Stimulated activated CD4-positive, alpha-beta T cell treated with anti-CD3 and anti-CD28 coated beads, Interleukin-4, amount 100 ng/mL, for 48 hours (primary cell): ENCODE measurements at places on chromosomes 3 and 15.

GRCh38 chr3:33751336-33751735, 33.3 kb upstream of the CLASP2 start:
- no peak for DNase-seq

- no peak for DNase-seq
These were observed 12.5 kb upstream of the C15orf61 start for GRCh38 chr15:67508407-67508806.

DNA sequence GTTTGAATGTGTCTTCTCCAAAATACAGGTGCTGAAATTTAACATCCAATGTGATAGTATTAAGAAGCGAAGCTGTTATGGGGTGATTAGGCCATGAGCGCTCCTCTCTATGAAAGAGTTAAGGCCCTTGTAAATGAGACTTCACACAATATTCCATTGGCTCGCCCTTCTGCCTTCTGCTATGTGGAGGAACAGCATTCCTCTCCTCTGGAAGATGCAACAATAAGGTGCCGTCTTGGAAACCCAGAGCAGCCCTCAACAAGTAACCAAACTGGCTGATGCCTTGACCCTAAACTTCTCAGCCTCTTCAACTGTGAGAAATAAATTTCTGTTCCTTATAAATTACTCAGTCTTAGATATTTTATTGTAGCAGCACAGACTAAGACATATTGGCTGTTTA, 874.6 kb downstream of the ROBO1 start:
- no peak for DNase-seq

DNA sequence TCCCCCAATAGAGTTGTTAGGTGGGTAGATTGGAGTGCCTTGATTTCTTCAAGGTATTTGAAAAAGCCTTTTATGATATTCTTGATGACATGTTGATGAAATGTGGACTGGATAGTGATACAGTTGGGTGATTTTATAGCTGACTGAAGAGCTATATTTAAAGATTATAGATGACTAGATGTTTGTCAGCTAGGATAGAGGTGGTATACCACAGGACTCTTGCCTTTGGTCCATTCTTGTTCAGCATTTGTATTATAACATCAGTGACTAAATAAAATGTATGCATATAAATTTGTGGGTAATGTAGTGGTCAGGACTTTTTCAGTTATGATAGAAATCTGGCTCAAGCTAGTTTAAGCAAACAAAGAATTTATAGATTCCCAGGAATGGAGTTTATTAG, 143.9 kb downstream of the ZNF609 start:
- no peak for DNase-seq

GRCh38 chr3:79661896-79662295, 105.9 kb downstream of the ROBO1 start:
- no peak for DNase-seq

GRCh38 chr15:92840149-92840548, 60.0 kb upstream of the CHD2 start:
- no peak for DNase-seq

- DNase-seq: no peak
These were observed 3.3 kb upstream of the VILL start for GRCh38 chr3:37987315-37987697.

- DNase-seq: no peak
These were observed 60.5 kb upstream of the ADPGK start for GRCh38 chr15:72844067-72844466.

GRCh38 chr15:91447991-91448644, 348.1 kb downstream of the SV2B start:
- DNase-seq: no peak

GRCh38 chr15:60541481-60542299, 62.7 kb upstream of the ICE2 start:
- no peak for DNase-seq

- no peak for DNase-seq
These were observed 202.5 kb downstream of the SATB1 start for GRCh38 chr3:18222686-18223085.

DNA sequence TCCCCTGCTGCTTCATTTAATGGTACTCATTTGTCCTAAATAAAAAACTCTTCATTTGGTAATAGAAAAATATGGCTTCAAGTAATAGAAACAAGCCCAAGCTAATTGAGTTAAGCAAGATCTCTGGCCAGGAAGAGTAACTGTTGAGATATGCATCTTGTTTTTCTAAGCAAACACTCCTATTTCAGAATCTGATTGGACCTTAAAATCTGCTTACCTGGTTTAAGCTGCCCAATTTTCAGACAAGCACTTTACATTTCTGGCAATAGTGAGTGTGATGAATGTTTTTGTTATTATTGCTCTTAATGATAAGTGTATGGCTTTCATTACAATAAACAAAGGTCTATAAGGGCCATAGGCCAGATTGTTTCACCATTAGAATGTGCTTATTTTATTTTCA, 86.2 kb downstream of the CMSS1 start:
- DNase-seq: no peak

DNA sequence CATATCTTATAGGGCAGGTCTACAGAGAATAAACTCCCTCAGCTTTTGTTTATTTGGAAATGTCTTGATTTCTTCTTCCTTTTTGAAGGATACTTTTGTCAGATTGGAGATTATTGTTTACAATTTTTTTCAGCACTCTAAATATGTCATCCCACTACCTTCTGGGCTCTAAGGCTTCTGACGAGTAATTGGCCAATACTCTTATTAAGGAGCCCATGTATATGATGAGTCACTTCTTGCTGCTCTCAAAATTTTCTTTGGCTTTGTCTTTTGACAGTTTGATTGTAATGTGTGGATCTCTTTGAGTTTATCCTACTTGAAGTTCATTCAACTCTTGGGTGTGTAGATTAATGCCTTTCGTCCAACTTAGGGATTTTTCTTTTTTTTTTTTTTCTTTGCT, 28.9 kb upstream of the CD200R1L start:
- DNase-seq: no peak

- DNase-seq: no peak
These were observed 437.8 kb downstream of the RBMS3 start for GRCh38 chr3:29718661-29719065.

DNA sequence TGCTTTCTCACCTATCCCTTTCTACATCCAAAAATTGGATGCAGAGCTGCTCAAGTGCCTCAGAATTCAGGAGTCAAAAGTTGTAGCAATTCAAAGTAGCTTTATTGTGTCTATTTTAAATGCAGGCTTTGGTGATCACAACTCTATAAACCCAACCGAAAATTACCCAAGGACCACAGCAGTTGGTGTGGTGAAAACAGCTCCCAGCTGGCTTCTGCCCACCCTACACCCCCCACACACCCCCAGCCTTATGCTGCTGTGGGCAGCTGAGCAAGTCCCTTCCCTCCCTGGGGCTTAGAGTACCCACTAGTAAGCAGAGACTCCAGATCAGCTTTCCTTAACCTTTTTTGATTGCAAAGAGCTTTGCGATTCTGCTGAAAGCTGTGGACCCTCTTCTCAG, 5.8 kb upstream of the HES1 start:
- no peak for DNase-seq

GRCh38 chr3:83460052-83460451, 1498.7 kb upstream of the CADM2 start:
- DNase-seq: no peak

GRCh38 chr3:156664831-156665178, 9.6 kb upstream of the TIPARP start:
- DNase-seq: no peak

DNA sequence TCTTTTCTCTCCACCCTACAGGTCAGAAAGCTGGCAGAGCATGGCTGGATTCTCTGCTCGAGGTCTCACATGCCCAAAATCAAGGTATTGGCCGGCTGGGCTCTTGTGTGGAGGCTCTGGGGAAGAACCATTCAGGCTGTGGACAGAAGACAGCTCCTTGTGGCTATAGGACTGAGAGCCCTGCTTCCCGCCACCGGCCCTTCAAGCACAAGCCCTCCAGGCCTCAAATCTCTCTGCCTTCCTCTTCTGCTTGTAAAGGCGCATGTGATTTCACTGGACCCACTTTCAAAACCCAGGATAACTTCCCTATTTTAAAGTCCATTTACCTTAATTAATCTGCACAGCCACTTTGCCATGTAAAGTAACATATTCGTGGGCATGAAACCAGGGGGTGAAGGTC, 36.2 kb upstream of the MGLL start:
- DNase-seq: no peak

DNA sequence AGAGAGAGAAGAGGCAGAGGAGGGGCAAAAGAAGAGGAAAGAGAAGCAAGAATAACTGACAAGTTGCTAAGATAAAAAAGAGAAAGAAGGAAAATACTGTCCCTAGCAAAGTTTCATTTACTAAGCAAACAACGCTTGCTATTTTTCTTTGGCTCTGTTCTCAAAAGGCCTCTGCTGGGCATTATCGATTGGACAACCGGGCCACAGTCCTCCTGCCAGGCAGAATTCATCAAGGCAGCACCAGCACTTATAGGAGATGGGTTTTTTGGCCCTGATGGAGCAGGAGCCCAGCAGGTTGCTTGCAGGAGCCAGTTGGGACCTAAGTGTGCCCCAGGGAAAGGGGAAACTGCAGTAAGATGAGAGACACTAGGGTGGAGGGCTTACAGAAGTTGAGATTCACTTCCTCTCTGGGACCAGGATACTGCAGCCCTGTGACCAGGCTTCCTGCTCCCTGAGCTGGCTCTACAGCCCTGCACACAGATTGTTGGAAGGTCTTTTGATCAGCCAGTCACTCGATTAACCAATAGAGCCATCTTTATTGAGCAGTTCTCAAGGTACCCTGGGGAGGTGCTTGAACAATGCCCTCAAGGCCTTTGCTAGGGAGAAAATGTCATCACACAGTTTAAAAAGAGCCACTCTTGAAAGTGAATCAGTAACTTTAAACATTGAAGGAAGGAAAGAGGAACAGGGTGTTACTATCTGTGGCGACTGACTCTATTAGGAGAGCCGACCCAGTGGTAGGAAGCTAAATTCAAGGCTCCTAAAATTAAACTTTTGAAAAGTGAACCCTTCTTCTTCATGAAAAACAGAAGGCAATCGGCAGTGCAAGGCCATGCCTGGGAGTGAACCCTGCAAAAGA, 28.8 kb upstream of the GLCE start:
- DNase-seq: no peak

DNA sequence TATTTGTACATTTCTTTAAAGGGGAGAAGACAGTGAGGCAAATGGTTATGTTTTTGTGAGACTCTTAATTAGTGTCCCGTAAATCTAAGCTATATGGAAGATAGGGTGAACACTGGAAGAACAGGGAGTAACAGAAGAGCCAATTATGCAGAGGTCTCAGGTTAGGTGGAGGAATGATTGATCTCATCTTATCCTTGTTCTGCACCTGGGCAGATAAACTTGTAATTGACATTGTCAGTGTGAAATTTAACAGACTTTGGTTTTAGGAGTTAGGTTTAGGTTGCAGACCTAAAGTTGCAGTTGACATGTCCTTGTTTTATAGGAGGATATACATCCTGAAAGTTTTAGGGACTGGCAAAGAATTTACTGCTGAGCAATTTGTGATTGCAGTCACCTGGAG, 3.1 kb upstream of the TWF2 start:
- DNase-seq: no peak

- DNase-seq: no peak
These were observed 330.8 kb upstream of the AGTR1 start for GRCh38 chr3:148366743-148367410.

DNA sequence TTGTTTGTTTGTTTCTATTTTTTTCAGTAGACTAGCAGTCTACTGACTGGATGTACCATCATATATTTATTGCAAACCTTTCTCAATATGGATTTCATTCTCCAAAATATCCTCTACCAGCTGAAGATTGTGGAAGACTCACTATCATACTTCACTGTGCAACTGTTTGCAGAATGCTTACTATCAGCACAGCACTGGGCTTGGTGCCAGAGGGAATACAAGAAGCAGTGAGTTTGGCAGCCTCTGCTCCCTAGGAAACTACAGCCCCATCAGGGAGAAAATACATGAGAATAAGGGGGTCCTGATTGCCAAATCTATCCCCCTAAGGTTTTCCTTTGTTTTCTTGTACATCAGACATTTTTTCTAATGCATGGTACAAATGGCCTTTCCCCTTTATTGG, 27.5 kb downstream of the AQP9 start:
- no peak for DNase-seq

- DNase-seq: no peak
These were observed 27.3 kb upstream of the NMB start for GRCh38 chr15:84685304-84685703.

DNA sequence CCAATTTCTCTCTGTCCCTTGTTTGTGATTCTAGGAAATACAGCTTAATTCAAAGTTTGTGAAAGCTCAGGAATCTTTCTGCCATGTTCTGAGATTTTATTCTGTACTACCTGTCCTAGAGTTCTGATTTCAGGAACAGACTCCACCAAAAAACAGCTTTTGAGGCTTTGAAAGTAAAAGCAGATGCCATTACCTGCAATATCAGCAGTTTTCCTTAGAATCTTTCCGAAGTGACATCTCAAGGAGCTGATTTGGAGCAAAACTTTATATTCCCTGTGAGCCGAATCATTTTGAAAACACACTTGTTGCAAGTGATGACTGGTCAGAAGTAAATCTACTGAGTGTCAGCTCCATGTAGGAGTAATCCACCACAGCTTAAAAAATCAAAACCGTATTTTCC, 59.3 kb upstream of the CCNL1 start:
- DNase-seq: no peak

DNA sequence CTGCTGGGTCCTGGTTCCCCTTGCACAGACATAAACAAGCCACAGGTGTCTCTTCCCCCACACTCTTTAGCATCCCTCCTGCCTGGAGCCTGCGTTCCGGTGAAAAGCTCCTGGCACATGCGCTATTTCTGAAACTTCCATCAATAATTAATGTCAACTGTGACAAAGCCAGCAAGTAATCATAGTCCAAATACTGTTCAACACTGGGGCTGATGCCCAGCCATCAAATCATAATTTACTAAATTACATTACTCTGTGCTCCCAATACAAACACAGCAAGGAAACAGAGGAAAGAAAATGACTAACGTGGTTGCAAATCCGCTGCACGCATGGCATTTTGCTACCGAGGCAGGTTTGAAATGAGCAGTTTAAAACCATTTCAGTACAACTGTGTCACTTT, 294.7 kb downstream of the ERC2 start:
- no peak for DNase-seq

GRCh38 chr15:61331019-61331418, 101.9 kb upstream of the RORA start:
- DNase-seq: no peak

- DNase-seq: no peak
These were observed 4.8 kb downstream of the ARHGEF3 start for GRCh38 chr3:56796996-56797395.

DNA sequence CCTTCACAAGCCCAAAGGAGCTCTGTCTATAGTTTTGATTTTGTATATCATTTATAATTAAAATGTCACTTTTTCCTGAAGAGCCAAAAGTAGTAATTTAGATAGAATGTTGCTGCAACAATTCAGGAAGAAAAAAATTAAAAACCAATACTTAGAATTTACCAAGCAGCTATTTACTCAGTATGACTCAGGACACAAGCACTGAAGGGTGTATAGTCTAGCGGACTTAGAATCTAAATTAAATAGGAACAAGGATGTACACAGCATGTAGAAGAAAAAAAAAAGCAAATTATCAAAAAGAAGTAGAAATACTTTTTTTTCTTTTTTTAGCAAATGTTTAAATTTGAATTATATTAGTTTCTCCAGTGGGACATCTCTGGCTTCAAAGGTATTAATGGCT, 31.6 kb downstream of the PGBD4 start:
- DNase-seq: no peak
